ENCODE measurements at places on chromosomes 7 and 10. TPM values are rescaled to one million over a fixed set of nuclear protein-coding genes. Genes with fewer than 3 reads are reported as not detected.

Gene LRWD1
- 23.4 TPM for total RNA-seq

Gene PAPSS2
- 50.6 TPM for total RNA-seq

Gene C7orf57
- 0.09 TPM for total RNA-seq

Gene MYO1G
- under 0.01 TPM for total RNA-seq

Gene HOXA4
- total RNA-seq: 0.85 TPM

Gene FAM237B
- total RNA-seq: not detected

Gene DHX32
- total RNA-seq: 35.7 TPM

Gene NKX2-3
- not detected for total RNA-seq

Gene VGF
- total RNA-seq: under 0.01 TPM

Gene MMP21
- under 0.01 TPM for total RNA-seq

Gene CALML5
- total RNA-seq: not detected

Gene TBC1D12
- 12.0 TPM for total RNA-seq

Gene HMX2
- not detected for total RNA-seq

Gene STK32C
- total RNA-seq: 8.5 TPM

Data from endothelial cell of coronary artery (primary cell).